Stimulated activated CD8-positive, alpha-beta memory T cell treated with anti-CD3 and anti-CD28 coated beads, Interleukin-7, amount 100 ng/mL, for 48 hours (primary cell): ENCODE measurements at places on chromosomes 3 and 15.

- no peak for DNase-seq
Measured at GRCh38 chr15:100022391-100022790, 289.2 kb upstream of the LYSMD4 start.

DNA sequence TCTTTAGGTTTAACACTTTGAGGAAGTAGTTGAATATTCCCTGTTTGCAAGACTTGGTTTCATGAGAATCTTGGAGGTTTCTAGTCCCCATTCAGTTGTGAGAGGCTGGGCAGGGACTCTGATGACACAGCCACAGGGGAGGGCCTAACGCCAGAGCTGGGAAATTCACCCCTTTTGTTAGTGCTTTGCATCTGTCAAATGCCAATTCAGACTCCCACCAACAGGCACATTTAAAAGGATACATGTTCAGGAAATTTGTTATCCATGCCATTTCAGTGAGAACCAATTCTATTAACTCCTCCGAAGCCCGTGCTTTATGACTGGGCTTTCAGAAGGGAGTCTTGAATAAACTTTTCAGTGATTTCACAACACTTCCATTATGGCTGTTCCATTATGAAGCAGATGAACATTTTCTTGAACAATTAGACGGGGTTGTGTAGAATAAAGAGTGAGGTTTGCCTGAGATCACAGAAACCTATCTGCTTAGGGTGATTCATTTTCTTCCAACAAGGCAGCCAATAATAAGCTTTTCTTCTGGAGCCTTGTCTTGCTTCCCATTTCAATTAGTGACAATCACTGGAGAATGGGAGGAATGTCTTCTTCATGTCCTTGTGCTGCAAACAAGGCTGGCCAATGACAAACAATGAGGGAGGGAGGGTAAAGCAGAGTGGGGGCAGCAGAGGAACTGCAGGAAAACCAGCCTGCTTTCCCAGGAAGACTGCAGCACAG is 90.6 kb downstream of the SOX14 start:
- DNase-seq, result no peak

- DNase-seq, result no peak
Measured at GRCh38 chr3:65793495-65794200, 245.1 kb downstream of the MAGI1 start.

- no peak for DNase-seq
Measured at GRCh38 chr15:73265536-73266153, 103.1 kb downstream of the HCN4 start.

DNA sequence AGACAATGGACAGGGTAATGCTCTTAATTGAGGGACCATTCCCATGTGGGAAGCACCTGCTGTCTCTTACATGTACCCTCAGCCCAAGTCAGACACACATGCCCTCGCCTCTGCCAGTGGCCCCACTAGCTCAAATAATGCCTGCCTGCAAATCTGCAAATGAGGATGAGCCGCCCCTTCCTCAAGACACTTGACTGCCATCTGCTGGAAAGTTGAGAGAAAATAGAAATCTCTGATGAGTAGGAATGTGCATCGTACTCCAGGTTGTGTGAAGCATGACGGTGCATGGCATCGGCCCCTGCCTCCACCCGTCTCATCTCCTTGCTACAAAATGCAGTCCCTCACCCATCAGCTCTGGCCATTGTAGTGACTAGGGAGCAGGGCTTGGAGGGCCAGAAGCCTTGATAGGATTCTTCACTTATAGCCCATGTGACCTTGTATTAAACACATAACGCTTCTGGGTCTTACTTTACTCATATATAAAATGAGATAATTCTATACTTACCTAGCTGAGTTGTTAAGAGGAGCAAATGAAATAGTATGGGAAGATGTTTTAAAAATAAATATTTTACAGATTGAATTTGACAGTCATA is 6.3 kb upstream of the SCN5A start:
- no peak for DNase-seq

GRCh38 chr15:61680260-61681037 is 379.8 kb downstream of the VPS13C start:
- no peak for DNase-seq

DNA sequence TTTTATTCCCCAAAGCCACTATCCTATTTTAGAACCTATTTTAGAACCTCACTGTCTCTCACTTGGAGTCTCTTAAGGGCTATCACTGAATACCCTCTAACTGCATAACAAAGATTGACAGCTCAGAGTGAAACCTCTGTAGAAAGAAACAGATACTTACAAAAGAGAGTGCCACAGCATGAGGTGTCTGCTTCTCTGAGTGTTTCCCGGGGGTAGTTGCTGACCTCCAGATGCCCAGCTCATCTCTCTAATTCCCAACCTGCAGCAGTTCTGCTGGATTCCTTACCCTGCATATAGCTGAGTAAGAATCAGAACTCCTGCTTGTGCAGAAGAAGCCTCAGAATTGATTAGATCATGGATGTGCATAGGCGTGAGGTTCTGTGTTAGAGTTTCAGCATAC is 34.5 kb downstream of the P3H2 start:
- no peak for DNase-seq

- no peak for DNase-seq
Measured at GRCh38 chr15:82921242-82921641, 31.3 kb downstream of the HOMER2 start.

DNA sequence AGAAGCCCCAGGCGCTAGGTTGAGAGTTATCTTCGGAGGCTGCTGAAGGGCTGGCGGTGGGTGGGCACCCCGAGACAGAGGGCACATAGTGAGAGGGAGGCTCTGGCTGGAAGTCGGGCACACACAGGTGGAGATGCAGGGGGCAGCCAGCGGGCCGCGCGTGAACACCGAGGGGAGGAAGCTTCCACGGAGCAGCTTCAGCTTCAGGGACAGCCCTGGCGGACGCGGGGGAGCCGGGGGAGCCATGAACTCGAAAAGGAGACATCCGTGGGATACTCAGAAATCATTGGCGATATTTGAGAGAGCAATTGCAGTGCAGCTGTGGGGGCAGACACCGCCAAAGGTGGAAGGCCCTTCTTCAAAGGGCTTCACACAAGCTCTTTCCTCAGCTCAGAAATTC is 204.6 kb downstream of the ATP10A start:
- DNase-seq, result no peak

DNA sequence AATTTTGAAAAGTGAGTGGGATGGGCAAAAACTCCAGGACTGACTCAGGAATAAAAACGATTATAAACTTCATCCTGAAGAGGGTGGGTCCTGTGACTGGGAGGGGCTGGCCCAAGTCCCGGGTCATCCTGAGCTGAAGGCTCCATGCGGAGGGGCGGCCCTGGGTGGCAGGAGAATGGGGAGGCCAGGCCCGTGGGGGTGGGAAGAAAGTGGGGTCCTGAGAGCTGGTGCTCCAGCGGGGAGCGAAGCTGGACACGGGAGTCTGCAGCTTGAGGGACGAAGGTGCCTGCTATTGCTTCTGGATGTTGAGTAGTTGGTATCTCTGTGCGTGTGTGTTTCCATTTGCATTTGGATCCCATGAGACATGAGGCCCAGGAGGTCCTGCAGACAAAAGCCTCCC is 4.7 kb upstream of the OCA2 start:
- no peak for DNase-seq

GRCh38 chr3:157501863-157502262 is 1.4 kb downstream of the VEPH1 start:
- DNase-seq, result no peak

- DNase-seq, result no peak
Measured at GRCh38 chr3:108041253-108041652, 49.6 kb downstream of the CD47 start.

- no peak for DNase-seq
Measured at GRCh38 chr3:54660714-54661132, 267.1 kb downstream of the LRTM1 start.

DNA sequence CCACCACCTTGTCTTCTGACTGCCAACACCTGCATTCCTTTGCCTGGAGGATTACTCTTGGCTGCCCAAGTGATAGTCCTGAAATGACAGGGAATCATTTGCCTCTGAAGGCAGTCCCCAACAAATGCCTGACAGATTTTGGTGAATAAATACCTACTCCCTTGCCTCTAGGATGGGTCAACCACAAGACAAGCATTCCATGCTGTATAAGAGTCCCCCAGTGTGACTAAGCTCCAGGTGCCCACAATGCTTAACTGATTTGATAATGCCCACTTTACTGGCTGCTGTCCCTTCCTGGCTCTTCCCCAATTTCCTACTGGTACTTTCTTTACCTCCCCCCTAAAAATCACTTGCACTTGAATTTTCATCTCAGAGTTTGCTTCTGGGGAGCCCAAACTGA is 14.8 kb downstream of the THRB start:
- no peak for DNase-seq

DNA sequence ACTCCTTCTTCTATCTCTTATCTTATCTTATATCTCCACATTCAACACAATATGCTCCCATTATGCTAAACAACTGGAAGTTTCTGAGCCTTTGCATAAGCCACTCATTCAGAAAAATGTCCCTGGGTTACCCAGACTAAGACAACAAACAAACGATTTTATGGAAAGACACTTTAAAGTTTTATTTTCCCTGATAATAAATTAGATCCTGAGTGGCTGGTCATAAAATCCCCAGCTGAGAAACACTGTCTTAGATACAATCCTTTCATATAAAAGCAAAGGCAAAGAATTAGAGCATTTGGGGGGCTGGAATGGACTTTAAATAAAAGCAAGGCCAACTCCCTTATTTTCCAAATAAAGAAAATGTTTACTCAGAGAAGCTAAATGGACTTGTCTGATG is 322.3 kb downstream of the GBE1 start:
- no peak for DNase-seq

DNA sequence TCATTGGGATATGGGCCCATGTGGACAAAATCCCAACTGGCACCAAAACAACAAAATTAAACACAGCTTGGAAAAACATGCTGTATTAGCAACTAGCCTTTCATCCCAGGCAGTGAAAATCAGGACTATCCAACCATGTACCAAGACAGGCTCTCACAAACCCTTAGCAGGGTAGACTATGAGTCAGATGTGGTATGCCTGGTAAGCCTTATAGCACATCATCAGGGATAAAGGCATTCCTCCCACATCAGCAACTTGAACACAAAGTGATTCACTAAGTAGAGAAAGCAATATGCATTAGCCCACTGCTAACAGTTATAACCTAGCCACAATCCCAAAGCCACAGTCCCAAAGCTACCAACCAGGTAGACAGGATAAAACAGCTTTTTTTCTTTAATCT is 8.0 kb downstream of the CEP152 start:
- no peak for DNase-seq

DNA sequence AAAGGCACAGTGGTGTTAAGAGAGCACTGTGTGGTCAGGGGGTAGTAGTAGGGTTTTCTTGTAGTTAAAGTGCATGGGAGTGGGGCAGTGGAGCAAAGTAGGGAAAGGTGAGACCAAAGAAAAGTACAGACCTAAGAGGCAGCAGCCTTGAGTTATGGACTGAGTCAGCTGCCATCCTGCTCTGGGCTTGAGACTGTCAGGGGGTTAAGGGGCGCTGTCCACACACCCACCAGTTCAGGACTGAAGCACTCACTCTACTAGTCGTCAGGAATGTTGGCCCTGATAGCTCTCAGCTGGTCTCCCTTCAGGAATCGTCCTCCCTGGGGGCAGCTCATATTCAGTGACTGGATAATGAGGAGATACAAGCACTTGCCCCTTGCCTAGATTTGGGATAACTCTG is 7.9 kb downstream of the CCR4 start:
- DNase-seq, result no peak

DNA sequence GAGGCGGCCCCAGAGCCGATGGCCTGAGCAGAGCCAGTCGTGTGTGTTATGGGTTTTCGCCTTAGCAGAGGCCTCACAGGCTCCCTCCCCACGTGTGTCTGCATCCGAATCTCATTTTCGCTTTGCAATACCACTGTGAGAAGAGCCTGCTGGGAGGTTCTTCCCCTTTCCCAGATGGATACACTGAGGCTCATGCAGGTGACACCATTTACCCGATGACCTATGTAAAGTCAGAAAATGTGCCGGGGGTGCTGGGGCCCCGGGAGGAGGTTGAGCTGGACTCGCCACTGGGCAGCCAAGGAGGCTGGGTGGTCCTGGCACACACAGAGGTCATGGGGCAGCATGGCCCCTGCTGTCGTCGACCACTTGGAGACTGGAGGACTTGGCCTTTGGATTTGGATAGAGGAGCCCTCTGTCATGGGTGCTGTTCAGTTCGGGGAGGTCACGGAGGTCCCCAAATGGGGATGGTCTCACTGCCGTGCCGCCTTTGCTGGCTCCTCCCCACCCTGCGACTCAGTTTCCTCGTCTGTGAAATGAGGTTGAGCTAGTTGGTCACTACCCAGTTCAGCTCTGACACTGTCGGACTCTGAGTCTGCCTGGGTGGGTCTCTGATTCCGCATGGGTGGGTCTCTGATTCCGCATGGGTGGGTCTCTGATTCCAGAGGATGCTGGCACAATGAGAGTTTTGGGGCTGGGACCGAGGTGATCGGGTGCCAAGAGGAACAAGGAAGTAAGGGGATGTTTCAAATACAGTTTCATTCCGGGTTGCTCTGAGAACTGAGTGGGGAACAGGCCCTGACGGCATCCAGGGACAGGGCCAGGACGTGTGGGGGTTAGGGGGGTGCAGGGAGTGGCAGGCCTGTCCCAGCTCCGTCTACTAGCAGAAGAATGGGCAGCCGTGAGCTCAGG is 23.2 kb upstream of the MUC4 start:
- no peak for DNase-seq

DNA sequence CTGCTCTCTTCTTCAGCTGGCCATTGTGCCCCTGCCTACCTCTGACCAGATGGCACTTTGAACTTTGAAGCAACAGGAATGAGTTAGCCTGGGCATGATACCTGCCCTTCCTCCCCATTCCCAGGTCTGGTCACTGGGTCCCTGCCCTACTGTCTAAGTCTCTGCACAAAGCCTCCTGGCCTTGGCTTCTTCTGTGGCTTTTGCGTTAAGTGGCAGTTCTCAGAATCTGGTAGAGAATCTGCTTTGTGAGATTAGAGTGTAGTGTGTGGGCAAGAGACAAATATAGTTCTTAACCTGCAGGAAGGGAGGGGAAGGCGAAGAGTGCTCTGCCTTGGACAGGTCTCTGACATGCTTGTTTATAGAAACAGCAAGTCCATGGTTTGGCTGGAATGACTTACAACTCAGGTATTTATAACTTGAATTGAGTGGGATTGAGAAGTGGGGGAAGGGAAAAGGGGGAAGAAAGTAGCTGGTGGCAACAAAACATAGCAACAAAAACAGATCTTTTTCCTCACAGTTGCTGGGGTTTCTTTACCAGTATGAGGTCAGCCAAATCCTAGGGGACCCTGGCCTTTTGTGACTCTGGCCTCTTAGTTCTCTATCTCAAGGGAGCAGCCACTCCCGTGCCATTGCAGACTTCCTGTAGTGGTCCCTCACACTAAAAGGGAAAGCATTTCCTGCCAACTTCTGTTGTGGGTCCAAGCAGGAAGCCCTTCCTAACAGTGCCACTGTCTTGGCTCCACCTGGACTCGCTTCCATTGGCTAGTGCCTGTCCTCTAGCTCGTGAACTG is 16.7 kb downstream of the MAPKBP1 start:
- no peak for DNase-seq

- no peak for DNase-seq
Measured at GRCh38 chr15:71091601-71092000, 23.7 kb upstream of the THSD4 start.
